ENCODE measurements at places on chromosomes 2 and 18.

- H3K27me3 ChIP-seq: peaks cover 2% of the 10 kb centered on the region
- H3K4me3 ChIP-seq: no peak overlapping the region
- H3K27ac ChIP-seq: no peak overlapping the region
- no peaks in the 10 kb centered on the region for H3K36me3 ChIP-seq
- DNase-seq: no peak
- H3K4me1 ChIP-seq: no peaks in the 10 kb centered on the region
These were observed 26.1 kb upstream of the RAB1A start for GRCh38 chr2:65156041-65156440.

GRCh38 chr18:5538544-5538943, 5.3 kb downstream of the EPB41L3 start:
- H3K4me3 ChIP-seq: no peak overlapping the region
- DNase-seq: no peak
- no peaks in the 10 kb centered on the region for H3K36me3 ChIP-seq
- H3K27me3 ChIP-seq: peaks cover 6% of the 10 kb centered on the region

- H3K36me3 ChIP-seq: no peaks in the 10 kb centered on the region
- peaks cover 8% of the 10 kb centered on the region for H3K4me1 ChIP-seq
- H3K27ac ChIP-seq: no peak overlapping the region
- no peak for DNase-seq
These were observed 246.4 kb downstream of the CDH20 start for GRCh38 chr18:61579581-61579980.

DNA sequence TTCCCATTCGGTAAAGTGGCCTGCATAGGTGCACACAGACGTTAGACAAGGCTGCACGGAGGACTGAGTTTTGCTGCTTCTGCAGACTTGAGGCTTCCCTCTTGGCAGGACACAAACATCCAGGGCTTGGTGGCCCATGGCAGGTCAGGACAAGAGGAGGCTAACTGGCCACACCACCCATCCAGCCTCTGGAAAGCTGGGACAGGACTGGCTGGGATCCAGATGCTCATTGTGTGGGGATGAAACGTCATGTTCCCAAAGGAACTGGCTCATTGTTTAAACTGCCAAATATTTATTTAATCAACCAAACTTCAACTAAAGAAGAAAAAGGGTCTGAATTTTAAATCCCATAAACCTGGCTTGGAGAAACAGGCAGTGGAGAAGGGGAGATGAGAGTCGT, 239.1 kb upstream of the EPAS1 start:
- no peak overlapping the region for H3K4me3 ChIP-seq
- no peaks in the 10 kb centered on the region for H3K4me1 ChIP-seq
- H3K27ac ChIP-seq: no peak overlapping the region
- no peaks in the 10 kb centered on the region for H3K27me3 ChIP-seq
- H3K36me3 ChIP-seq: peaks cover 19% of the 10 kb centered on the region

- peaks cover 2% of the 10 kb centered on the region for H3K27me3 ChIP-seq
- no peak for DNase-seq
- no peak overlapping the region for H3K27ac ChIP-seq
- no peak overlapping the region for H3K4me3 ChIP-seq
- H3K4me1 ChIP-seq: no peaks in the 10 kb centered on the region
- H3K36me3 ChIP-seq: no peaks in the 10 kb centered on the region
These were observed 277.2 kb upstream of the HS6ST1 start for GRCh38 chr2:128595763-128596395.

DNA sequence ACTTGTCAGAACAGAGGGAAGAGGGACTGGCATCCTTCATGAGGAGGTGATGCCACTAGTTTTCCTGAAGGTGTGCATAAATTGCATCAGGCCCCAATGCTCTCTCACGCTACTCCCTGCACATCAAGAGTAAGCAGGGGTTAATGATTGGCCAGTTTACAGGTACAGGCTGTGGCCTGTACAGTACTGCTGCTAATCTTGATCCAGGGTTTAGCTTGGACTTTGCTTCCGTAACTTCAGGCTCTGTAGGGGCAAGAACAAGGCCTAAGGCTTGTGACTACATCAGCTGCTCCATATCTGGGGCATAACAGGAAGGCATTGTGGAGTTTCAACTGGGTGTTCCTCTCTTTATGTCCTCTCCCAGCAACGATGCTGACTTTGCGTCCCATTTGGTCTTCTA, 96.8 kb upstream of the FZD7 start:
- H3K36me3 ChIP-seq: no peaks in the 10 kb centered on the region
- no peaks in the 10 kb centered on the region for H3K4me1 ChIP-seq
- no peaks in the 10 kb centered on the region for H3K27me3 ChIP-seq
- DNase-seq: no peak

GRCh38 chr18:5058768-5059695, 138.0 kb downstream of the AKAIN1 start:
- peak; percentile 44 for DNase-seq
- H3K27me3 ChIP-seq: peaks cover 5% of the 10 kb centered on the region
- peaks cover 32% of the 10 kb centered on the region for H3K4me1 ChIP-seq

- H3K27ac ChIP-seq: no peak overlapping the region
- DNase-seq: no peak
- no peaks in the 10 kb centered on the region for H3K36me3 ChIP-seq
- peaks cover 1% of the 10 kb centered on the region for H3K27me3 ChIP-seq
- H3K4me1 ChIP-seq: no peaks in the 10 kb centered on the region
- H3K4me3 ChIP-seq: no peak overlapping the region
These were observed 282.0 kb upstream of the RND3 start for GRCh38 chr2:150769421-150769820.

DNA sequence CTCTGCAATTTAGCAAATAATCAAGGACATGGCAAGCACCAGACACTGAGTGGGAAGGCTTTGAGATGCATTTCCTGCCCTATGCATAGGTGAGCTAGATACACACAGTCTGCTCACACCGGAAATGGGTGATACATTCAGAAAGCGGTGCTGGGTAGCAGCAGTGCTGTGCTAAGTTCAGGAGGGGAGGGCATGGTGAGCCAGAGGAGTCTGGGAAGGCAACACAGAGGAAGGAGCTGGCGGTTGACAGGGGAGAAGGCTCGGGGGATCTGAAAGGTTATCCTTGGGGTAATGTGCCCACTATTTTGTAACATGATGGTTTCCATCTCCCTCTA, 57.4 kb upstream of the EPAS1 start:
- no peaks in the 10 kb centered on the region for H3K27me3 ChIP-seq
- no peaks in the 10 kb centered on the region for H3K36me3 ChIP-seq
- no peak overlapping the region for H3K4me3 ChIP-seq
- no peaks in the 10 kb centered on the region for H3K4me1 ChIP-seq

- DNase-seq: no peak
- H3K36me3 ChIP-seq: no peaks in the 10 kb centered on the region
- H3K27me3 ChIP-seq: no peaks in the 10 kb centered on the region
- H3K27ac ChIP-seq: no peak overlapping the region
These were observed 773.0 kb downstream of the CPS1 start for GRCh38 chr2:211329421-211329820.

- H3K36me3 ChIP-seq: no peaks in the 10 kb centered on the region
- H3K4me3 ChIP-seq: no peak overlapping the region
- H3K4me1 ChIP-seq: no peaks in the 10 kb centered on the region
- peaks cover 6% of the 10 kb centered on the region for H3K27me3 ChIP-seq
- no peak overlapping the region for H3K27ac ChIP-seq
- DNase-seq: no peak
These were observed 32.9 kb downstream of the KCNK3 start for GRCh38 chr2:26725521-26725820.

DNA sequence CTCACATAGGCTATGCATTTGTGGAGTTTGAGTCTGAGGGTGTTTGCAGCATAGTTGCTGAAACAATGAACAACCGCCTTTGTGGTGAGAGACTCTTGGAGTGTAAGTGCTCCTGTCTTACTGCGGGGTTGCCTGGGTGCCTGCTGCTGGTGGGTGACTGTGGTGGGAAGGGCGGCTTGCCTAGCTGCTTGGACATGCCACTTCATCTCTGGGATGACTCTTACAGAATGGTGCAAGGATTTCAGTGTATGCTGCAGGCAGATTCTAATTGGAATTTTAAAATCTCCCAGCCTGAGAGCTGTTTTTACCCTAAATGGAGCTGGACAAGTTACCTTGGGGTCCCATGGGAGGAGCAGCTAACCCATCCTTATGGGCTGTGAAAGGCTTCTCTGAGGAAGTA, 50.1 kb downstream of the CYP27C1 start:
- no peaks in the 10 kb centered on the region for H3K4me1 ChIP-seq
- no peaks in the 10 kb centered on the region for H3K36me3 ChIP-seq
- H3K27ac ChIP-seq: no peak overlapping the region
- H3K4me3 ChIP-seq: no peak overlapping the region

DNA sequence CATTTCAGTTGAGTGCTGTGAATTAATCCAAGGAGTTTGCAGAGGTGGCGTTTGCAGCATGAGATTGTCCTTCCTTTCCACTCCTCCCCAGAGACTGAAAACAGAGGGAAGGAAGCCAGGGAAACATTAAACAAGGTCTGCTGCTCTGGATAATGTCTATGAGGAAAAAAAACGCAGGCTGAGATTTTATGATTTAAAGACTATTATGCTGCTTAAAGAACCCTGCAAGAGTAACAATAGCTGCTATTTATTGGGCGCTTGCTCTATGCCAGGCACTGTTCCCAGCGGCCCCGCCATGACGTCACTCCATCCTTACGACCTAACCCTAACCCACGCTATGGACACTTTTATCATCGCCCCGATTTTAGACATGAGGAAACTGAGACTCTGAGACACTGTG, 222.4 kb downstream of the BCL2 start:
- peaks cover 25% of the 10 kb centered on the region for H3K27me3 ChIP-seq
- peak overlapping the region; percentile 85 for H3K27ac ChIP-seq
- peak overlapping the region; percentile 89 for H3K4me3 ChIP-seq
- no peak for DNase-seq
- peaks cover 51% of the 10 kb centered on the region for H3K4me1 ChIP-seq

GRCh38 chr2:45843136-45843535, 191.7 kb downstream of the PRKCE start:
- DNase-seq: no peak
- H3K27ac ChIP-seq: no peak overlapping the region
- peaks cover 7% of the 10 kb centered on the region for H3K36me3 ChIP-seq
- H3K4me3 ChIP-seq: peak overlapping the region; percentile 38

DNA sequence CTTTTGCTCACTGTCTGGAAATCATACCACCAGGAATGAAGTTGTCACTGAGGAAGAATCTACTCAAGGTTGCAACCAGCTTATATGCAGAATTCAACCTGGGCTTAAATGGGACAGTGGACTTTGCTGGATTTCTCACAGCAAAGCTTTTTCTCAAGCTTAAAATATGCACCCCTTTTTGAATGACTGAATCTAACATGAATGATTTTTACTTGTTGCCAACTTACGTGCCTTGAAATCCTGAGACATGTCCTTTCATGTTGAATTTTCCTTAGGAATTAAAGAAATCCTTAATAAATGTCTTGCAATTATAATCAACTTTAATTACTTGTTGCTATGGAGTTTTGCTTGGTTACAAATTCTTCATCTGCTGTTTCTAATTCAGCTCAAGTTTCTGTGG, 57.4 kb downstream of the SPP2 start:
- no peaks in the 10 kb centered on the region for H3K27me3 ChIP-seq
- no peak for DNase-seq
- peaks cover 17% of the 10 kb centered on the region for H3K4me1 ChIP-seq
- no peak overlapping the region for H3K4me3 ChIP-seq

GRCh38 chr2:147468963-147469362, 375.9 kb upstream of the ACVR2A start:
- peaks cover 6% of the 10 kb centered on the region for H3K27me3 ChIP-seq
- H3K4me1 ChIP-seq: no peaks in the 10 kb centered on the region
- no peak overlapping the region for H3K4me3 ChIP-seq
- no peak overlapping the region for H3K27ac ChIP-seq

DNA sequence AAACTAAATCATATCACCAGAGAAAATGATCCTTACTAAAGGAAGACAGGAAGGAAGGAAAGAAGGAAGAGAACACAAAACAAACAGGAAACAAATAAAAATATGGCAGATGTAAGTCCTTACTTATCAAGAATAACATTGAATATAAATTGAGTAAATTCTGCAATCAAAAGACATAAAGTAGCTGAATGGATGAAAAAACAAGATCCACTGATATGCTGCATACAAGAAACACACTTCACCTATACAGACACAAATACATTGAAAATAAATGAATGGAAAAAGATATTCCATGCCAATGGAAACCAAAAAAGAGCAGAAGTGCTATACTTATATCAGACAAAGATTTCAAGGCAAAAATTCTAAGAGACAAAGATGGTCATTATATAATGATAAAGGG, 18.0 kb upstream of the SRD5A2 start:
- H3K27ac ChIP-seq: no peak overlapping the region
- no peak for DNase-seq
- no peaks in the 10 kb centered on the region for H3K27me3 ChIP-seq
- H3K4me1 ChIP-seq: no peaks in the 10 kb centered on the region
- H3K4me3 ChIP-seq: no peak overlapping the region
- no peaks in the 10 kb centered on the region for H3K36me3 ChIP-seq

GRCh38 chr2:220432645-220433044, 805.2 kb downstream of the SLC4A3 start:
- H3K4me1 ChIP-seq: no peaks in the 10 kb centered on the region
- DNase-seq: no peak
- H3K36me3 ChIP-seq: no peaks in the 10 kb centered on the region
- no peak overlapping the region for H3K27ac ChIP-seq

- no peak overlapping the region for H3K27ac ChIP-seq
- no peaks in the 10 kb centered on the region for H3K4me1 ChIP-seq
- H3K4me3 ChIP-seq: no peak overlapping the region
These were observed 1047.6 kb upstream of the FANCL start for GRCh38 chr2:59288771-59289170.

DNA sequence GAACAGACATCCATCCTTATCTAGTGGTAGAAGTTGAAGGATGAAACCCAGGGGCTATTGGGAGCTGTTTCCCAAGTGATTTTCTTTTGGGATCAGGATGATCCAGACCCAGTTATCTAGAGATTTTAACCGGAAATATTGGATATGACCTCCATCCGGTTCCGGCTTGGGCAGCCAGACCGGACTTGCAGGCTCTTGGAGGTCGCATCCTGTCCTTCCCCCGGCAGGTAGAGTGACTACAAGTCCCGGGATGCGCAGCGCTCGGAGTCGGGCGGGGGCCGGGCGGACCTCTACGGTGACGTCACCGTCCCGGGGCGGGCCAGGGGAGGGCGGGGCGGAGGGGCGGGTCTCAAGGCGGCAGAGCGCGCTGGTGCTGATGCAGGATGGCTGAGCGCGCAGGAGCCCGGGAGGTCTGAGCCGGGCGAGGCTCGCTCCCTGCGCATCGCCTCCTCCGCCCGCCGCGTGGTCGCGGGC, at the start of gene KIF5C:
TSS of gene KIF5C (plus strand) at position 360 of the 474 bp plus-strand sequence. CDS start 391 bp downstream, outside the sequence.
- no peaks in the 10 kb centered on the region for H3K36me3 ChIP-seq
- no peak within 1 kb of the TSS for H3K27ac ChIP-seq
- peaks cover 20% of the 10 kb centered on the region for H3K4me1 ChIP-seq
- H3K27me3 ChIP-seq: peaks cover 30% of the 10 kb centered on the region

GRCh38 chr2:2645162-2645855, 314.2 kb upstream of the MYT1L start:
- H3K4me3 ChIP-seq: no peak overlapping the region
- H3K27me3 ChIP-seq: peaks cover 6% of the 10 kb centered on the region
- H3K4me1 ChIP-seq: peaks cover 10% of the 10 kb centered on the region
- no peaks in the 10 kb centered on the region for H3K36me3 ChIP-seq
- no peak overlapping the region for H3K27ac ChIP-seq
